ENCODE measurements at places on chromosomes 6 and 20. TPM values are rescaled to one million over a fixed set of nuclear protein-coding genes. Genes with fewer than 3 reads are reported as not detected.

Gene ZNF391
- 0.13 TPM for total RNA-seq

Gene RIMS1
- total RNA-seq, result 0.07 TPM

DNA sequence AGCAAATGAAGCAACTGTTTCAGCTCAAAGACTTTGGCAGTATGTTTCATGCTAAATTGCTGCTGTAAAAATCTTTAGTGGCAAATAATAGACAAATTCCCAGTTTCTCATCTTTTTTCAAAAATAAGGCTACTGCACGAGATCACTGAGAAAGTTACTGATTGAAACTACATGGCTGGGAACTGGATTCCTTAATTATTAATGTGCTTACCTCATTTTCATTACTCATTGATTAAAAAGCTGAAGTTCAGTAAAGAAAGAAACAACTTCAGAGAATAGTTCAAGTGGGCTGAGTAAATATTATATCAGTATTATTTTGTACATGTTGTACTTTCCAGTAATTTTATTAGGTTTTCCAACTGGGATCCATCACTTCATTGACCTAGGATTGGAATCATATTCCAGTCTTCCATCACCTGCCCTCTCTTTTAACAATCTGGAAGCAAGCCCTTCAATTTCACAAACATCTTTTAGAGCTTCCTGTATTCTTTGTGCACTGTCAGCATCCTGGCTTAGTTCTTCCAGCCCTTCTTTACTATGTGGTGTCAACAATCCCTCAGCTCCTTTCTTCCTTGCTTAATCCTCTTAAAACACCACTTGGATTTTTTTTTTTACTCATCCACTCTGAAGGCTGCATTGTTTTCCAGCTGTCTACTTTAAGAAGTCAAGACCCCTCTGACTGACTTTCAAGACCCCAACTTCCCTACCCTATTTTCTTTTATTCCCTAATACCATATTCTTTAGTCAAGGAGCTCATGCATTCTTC is 4.3 kb downstream of the MEI4 start:
- DNase-seq, result no peak

DNA sequence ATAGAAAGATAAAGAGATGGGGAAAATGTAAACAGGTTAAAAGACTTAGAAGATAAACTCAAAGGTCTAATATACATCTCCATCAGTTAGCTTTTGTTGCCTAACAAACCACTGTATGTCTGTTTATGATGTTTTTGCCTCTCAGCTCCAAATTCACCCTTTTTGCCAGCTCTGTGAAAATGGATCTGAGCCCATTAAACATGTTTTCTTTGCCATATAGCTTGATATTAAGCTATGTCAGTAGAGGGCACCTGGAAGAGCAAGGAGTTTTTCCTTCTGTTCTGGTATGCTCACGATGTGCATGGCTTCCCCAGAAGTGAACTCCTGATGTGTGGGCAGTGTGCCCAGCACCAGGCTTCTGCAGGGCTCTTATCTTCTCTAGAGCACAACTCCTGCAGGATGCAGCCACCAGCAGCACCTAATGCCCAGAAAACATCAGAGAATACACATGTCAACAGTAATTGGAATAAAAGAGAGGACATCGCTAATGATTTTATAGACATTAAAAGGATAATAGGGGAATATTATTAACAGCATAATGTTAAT is 14.6 kb upstream of the SNX9 start:
- DNase-seq, result no peak

GRCh38 chr6:152368751-152369624 is 268.2 kb downstream of the SYNE1 start:
- DNase-seq, result no peak

DNA sequence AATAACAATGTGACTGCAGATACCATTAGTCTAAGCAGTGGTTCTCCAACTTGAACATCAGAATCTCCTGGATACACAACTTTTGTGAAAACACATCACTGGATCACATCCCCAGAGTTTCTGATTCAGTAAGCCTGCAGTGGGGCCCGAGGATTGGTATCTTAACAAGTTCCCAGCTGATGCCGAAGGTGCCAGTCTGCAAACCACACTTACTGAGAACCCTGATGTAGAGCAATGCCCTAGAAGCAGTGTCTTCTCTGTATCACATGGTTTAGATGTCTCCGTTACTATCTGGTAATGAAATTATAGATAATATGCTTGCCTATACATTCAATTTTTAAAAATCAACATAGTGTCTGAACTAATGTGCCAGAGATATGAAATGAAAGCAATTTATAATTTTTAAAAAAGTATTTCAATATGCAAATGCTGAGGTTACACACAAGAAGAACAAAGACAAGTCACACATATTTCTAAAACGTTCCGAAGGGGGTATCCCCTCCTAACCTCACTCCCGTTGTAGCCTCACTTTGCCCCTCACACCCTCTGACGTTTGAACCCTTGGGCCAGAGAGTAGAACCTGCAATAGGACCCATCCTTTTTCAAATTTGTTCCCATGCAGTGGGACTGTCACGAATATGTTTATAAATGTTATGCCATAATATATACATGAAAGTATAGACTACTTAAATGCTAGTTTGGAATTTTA is 115.4 kb upstream of the SAMD5 start:
- no peak for DNase-seq

GRCh38 chr6:56840467-56841380 is 114.2 kb upstream of the BEND6 start:
- DNase-seq, result peak; percentile 78

All from HT1080 (cell line).